Stimulated activated CD4-positive, alpha-beta T cell treated with anti-CD3 and anti-CD28 coated beads, Interleukin-2, amount 100 ng/mL, for 48 hours (primary cell): ENCODE measurements at places on chromosomes 12 and 14.

DNA sequence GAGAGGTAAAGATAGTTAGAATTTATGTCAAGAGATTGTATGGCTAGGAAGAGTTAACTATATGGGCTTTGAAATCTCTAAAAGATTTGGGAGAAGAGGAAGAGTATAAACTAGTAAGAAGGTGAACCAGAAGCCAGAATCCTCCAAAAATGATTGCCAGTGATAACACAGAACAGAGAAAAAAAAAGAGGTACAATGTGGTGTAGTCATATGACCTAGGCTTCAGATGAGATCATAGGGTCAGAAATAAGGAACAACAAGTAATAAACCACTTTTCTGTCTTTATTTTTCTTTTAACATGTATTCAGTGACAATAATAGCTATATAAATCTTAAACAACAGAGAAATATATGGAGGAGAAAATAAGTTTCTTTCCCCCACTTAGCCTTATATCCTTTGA is 2.0 kb upstream of the NECAP1 start:
- no peak for DNase-seq

- no peak for DNase-seq
These were observed 39.8 kb upstream of the PWP1 start for GRCh38 chr12:107645630-107646333.

DNA sequence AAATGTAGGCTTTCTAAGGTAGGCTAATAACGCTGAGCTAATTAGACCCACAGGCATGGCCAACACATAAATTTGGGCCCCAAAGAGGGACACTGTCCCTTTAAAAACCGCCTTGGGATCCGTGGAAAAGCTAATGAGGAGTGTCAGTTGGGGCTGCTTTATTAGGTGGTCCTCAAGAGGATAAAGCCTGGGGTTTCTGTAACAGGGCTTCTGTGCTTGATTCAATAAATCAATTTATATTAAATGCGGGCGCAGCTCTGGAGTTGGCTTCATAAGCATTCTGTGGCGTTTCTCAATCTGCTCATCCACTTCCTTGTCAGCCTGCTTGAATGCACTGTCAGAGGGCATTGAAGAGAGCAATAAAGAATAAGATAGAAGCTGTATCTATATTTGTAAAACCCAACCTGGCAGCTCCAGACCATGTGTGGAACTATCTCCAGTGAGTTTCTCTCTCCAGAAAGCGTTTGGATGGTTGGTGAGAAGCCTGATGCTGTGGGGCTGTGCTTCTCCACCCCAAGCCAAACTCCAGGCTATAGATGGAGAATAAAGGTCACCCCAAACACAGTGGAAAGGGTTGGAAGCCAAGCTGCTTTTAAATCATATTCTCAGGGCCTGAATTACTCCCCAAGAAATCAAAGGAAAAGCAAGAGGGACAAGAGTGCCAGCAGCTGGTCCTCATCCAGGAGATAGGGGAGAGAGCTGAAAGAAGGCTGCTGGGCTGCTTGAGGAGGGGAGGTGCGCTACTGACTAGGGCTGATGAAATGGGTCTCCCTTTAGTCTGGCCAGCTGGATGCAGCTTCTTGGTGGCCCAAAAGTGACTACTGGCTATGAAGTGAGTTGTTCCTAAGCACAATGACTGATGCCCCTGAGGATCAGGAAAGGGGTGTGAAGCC is 222.0 kb downstream of the PPM1H start:
- no peak for DNase-seq

- no peak for DNase-seq
These were observed 5.6 kb downstream of the AACS start for GRCh38 chr12:125070661-125071390.

GRCh38 chr12:110733089-110733715 is 9.5 kb downstream of the PPP1CC start:
- no peak for DNase-seq

- no peak for DNase-seq
These were observed 44.0 kb upstream of the CSRP2 start for GRCh38 chr12:76922866-76923265.

DNA sequence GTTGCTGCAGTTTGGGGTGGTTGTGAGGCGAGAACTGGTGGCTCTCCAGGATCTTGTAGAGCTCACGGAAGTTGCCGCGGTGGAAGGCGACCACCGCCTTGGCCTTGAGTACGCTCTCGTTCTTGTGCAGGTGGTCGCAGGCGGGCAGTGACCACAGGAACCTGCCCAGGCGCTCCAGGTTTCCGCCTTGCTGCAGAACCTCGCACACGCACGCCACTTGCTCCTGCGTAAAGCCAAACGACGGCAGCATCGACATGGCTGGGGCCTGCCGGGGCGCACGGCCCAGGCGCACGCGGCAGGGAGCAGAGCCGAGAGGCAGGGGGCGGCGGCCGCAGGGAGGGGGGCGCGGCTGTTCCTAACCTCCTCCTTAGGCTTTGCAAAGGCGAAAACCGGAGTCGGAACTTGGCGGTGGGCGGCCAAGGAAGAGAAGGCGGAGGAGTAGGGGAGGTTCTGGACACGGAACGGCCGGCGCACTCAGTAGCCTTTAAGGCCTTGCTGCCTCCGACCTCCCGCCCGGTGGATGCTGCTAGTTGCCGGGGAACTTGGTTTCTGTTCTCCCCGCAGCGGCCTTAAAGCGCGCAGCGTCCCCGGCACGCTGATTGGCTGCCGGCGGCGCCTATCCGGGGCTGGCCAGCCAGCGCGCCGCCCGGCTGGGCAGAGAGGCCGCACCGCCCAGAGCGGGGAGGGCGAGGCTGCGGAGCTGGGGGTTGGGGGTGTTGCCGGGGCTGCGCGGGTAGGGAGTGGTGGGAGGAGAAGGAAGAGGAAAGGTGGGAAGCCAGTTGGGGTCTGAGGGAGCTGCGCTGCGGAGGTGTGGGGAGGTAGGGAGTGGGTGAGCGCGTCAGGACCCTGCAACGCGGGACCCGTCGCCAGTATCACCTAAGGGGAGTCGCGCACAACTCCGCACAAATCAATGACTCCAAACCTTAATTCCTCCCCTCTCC is at the start of gene SIX1:
Gene SIX1, minus strand, starts transcription at position 544 of the 941 bp plus-strand sequence. Its CDS starts 288 bp downstream, at position 256.
- DNase-seq: no peak

GRCh38 chr12:6361834-6362233 is 13.5 kb downstream of the SCNN1A start:
- no peak for DNase-seq

- no peak for DNase-seq
These were observed 19.7 kb upstream of the ITPK1 start for GRCh38 chr14:93135399-93135798.

- DNase-seq: no peak
These were observed 310.9 kb downstream of the ADGRD1 start for GRCh38 chr12:131264635-131265034.

DNA sequence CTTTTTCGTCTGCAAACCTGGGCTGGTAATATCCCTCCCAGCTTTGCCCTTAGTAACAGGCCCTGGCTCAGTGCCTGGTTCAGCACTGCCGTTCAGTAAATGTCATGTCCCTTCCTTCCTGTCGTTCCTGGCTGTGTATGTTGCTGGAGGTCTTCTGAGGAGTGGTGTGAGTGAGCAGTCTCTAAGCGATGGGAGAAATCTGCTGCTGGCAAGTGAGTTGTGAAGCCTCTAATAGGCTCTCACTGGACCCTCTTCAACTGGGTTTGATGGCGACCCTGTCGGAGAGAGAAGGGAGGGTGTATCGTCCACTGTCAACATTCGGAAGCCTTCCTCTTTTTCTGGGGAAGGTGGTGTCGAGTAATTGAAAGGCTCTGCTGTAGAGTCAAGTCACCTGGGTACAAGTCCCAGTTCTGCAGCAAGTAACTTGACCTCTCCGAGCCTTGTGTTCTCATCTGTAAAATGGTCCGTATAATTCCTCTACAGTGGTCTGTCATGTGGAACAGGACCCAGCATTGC is 62.8 kb downstream of the HRK start:
- DNase-seq: no peak
